ENCODE measurements at places on chromosomes 1 and 21. TPM values are rescaled to one million over a fixed set of nuclear protein-coding genes. Genes with fewer than 3 reads are reported as not detected.

Gene PIGR
- not detected for polyA plus RNA-seq

Gene L1TD1
- not detected for polyA plus RNA-seq

Gene CRNN
- not detected for polyA plus RNA-seq

Gene TSPEAR
- polyA plus RNA-seq: 0.07 TPM

DNA sequence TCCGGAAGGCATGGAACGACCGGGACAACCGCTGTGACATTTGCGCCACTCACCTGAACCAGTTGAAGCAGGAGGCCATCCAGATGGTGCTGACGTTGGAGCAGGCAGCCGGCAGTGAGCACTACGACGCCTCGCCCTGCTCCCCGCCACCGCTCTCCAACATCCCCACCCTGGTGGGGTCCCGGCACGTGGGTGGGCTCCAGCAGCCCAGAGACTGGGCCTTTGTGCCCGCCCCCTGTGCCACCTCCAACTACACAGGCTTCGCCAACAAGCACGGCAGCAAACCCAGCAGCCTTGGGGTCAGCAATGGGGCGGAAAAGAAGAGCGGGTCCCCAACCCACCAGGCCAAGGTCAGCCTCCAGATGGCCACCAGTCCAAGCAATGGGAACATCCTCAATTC lies 212.1 kb downstream of the KIF26B start:
- no peak for DNase-seq

GRCh38 chr1:169142129-169142528 lies 35.6 kb downstream of the ATP1B1 start:
- DNase-seq: no peak

GRCh38 chr1:90384193-90384592 lies 332.9 kb downstream of the BARHL2 start:
- DNase-seq: no peak
